ENCODE measurements at places on chromosomes 2 and 18.

DNA sequence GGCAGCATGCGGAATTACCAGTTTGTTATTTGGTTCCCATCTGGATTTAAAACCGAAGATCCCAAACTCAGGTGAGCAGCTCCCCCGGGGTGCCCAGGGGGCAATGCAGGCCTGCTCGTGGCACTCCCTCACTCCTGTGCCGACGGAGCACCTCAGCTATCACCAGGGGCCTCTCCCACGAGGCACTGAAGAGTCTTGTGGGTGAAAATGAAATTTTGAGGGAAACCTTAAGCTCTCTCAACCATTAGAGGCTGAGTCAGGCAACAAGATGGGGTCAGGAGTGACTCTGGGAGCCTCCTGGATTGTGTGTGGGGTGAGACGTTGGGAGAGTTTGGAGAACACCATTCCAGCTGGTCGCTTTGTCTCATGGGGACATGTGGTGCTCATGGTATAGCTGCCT is 189.0 kb downstream of the PRKCE start:
- no peak for DNase-seq

DNA sequence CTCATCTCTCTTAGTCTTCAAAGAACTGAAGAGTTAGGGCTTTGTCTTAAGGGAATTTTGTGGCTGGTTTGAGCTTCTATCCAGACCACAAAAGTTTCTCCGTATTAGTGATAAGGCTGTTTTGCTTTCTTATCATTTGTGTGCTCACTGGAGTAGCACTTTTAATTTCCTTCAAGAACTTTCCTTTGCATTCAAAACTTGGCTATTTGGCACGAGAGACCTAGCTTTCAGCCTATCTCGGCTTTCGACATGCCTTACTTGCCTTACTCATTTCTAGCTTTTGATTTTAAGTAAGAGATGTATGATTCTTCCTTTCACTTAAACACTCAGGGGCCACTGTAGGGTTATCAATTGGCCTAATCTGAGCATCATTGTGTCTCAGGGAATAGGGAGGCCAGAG is 29.9 kb downstream of the HDHD2 start:
- no peak for DNase-seq

DNA sequence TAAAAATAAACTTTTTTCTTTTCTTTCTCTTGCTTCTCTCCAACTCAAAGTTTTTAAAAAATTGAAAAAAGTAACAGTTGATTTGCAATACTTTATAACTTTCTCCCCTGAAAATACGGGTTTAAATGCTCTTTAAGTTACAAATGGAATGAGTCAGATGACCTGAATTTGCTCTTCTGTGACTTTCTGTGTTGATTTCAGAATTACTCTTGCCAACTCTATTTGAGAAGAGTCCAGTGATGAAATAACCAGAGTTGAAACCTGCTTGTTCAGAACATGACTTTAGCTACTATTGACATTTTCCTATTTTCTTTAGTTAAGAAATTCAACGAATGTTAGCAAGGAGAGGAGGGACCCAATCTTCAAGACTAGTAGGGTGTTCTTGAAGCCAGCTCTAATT is 146.1 kb upstream of the ZSWIM2 start:
- no peak for DNase-seq

DNA sequence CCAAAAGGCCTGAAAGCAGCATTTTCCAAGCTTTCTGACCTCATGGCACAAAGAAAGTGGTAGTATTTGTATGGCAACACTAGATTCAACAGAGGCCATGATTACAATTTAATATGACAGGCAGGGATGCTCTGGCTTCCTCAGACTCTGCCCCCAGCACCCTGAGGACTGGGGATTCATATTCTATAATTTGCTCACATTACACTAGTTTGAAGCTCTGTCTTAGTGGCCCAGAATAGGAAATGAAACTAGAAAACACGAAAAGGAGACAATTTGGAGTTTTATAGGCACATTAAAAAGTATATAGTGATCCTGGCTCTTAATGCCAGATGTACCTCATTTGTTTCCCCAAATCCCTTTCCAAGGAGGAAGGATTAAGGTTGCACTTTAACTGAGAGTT is 173.0 kb upstream of the STK17B start:
- DNase-seq = no peak

DNA sequence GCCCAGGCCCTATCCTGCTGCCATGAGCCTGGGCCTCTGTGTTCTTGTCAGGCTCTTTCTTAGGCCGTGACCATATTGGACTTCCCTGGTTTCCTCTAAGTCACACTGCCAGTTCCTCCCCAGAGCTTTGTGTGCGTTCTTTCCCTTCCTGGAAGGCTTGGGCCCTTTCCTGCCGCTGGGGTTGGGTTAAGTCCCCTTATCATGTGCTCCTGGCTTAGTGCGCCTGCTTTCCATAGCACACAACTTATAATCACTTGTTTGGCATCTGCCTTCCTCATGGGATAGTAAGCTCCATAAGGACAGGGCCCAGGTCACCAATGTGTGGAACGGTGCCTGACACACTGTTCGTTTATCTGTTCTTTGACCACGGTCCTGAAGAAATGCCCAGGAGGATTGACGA is 31.3 kb downstream of the NIFK start:
- DNase-seq = no peak
